CD4-positive, alpha-beta memory T cell (primary cell): ENCODE measurements at places on chromosomes 1 and 21.

DNA sequence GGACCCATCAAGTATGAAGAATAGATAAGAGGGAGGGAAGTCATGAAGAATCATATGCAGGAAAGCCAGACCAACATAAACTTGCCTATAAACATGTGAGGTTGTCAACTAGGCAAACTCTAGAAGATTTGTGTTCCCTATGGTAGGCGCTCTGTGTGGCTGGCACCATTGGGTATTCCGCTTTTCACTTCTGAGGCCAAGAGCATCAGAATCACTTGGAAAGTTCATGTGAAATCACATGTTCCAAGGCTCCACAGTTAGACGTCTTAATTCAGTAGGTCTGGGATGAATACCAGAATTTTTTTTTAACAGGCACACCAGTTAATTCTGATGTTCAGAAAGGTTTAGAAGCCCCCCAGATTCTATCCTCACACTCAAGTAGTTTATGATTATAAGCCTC, 50.5 kb upstream of the LAX1 start:
- DNase-seq, result no peak

DNA sequence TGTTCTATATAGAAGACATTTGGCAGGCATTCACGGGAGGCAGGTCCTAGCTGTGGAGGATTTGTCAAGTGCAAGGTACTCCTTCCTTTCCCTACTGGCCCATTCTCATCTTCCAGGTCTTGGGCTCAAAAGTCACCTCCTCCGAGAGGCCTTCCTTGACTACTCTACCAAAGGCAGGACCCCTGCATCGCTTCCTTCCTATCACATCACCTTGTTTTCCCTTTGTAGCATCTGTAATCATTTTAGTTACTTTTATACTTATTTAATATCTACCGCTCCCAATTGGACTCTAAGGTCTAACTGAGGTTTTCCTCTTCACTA, 296.8 kb upstream of the KAZN start:
- DNase-seq, result no peak

- DNase-seq, result no peak
Observed at GRCh38 chr21:44429894-44430293, 25.4 kb upstream of the LRRC3 start.

- DNase-seq, result no peak
Observed at GRCh38 chr1:119249283-119249682, 108.8 kb upstream of the WARS2 start.

DNA sequence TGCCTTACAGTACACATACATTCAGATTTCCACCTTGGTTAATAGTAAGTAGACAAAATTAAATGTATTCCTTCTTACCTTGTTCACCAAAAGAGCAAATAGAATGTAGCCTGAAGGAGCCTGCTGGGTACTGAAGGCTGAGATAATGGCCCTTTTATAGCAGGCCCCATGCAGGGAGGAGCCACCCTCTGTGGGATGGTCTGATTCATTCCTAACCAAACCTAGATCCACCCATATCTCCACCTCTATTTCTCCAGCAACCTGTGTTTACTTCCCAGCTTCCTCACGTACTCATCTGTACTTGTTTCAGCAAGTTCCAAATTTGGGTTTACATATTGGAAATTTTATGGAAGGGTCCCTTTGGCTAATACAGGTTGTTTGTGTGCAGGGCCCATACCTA, at the start of gene FLG:
Gene FLG (minus strand): TSS at position 129 of the 400 bp plus-strand sequence. CDS start 9,783 bp downstream, outside the sequence.
- no peak for DNase-seq
